ENCODE measurements at places on chromosomes 11 and 22.

DNA sequence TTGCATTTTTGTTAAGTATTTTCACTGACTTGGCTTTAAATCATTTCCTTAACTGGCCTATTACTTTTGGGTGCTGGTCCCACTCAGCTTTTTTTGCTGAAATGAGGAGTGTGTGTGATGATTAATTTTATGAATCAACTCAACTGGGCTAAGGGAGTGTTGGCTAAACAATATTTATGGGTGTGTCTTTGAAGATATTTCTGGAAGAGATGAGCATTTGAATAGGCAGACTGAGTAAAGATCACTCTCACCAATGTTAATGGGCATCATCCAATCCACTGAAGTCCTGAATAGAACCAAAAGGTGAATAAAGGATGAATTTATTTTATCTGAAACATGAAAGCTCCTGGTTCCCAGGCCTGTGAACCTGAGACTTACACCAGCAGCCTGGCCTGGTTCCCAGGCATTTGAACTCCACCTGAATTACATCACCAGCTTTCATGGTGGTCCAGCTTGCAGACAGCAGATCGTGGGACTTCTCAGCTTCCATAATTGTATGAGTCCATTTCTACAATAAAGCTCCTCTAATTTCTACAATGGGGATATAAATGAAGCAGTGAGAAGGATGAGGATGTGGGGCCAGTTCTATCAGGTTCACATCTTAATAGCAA lies 241.3 kb upstream of the ZC3H12C start:
- DNase-seq = no peak

DNA sequence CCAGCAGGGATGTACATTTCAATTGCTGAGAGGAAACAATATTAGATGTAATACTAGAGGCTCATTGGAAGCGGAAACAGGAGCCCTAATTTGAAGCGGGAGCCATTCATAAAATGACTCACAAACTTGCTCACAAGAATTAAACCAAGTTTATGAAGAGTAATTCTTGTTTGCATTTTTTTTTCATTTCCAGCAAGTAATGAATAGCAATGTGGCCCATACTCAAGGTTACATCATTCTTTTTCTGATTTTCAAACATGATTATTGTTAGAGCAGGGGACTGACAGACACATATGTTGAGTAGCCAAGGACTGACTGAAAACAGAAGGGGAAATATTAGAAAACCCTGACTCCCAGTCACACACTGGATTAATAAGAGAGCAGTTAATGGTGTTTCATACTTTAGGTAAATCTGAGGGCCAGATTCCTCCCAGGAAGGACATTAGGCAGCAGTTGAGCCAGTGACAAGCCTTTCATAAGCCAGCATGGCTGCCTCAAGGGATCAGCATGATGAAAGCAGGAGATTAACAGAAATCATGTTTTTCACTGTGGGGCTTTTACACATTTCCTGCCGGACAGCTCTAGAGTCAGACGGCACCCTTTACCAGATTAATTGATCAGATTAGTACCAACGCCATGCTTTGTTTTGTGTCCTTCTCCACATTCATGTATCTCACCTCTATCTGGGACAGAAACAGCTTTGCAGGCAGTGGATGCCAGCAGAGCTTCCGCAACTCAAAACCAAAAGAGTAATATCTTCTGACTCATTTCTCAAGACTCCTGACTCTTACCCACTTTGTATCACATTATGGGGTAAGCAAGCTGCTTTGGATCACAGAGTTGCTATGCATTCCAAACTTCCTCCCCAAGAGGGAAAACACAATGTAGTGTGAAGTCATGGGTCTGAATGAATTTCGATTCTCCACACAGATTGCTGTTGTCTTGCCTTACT lies 831.6 kb downstream of the KCNA4 start:
- no peak for DNase-seq

- DNase-seq = no peak
Observed at GRCh38 chr22:37026325-37026724, 6.8 kb downstream of the MPST start.

- DNase-seq = no peak
Observed at GRCh38 chr11:16792426-16792825, 54.0 kb downstream of the C11orf58 start.

DNA sequence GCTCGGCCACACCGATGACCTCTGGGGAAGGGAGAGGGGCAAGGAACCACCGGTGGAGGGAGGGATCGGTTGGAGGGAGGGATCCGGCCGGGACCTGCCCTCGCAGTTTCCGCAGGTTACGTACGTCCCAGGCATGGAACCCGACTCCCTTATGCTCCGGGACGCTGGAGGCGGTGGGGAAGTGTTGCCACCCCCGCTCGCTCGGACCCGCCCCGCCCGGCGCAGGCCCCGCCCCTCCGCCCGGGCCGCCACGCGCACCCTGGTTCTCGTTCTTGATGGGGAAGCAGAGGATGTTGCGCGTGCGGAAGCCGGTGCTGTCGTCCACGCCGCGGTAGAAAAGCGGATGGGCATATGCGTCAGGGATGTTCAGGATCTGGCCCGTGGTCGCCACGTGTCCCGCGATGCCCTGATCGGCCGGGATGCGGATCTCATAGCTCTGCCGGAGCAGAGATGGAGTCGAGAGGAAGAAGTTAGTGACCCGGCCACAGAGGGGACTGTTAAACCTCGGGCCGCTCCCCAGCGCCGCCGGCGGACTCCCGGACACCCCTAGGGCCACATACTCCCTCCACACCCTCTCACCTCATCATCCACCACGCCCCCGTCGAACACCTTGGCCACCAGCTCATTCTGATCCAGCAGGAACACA lies 89.8 kb downstream of the PDE2A start:
- DNase-seq = peak; percentile 53

DNA sequence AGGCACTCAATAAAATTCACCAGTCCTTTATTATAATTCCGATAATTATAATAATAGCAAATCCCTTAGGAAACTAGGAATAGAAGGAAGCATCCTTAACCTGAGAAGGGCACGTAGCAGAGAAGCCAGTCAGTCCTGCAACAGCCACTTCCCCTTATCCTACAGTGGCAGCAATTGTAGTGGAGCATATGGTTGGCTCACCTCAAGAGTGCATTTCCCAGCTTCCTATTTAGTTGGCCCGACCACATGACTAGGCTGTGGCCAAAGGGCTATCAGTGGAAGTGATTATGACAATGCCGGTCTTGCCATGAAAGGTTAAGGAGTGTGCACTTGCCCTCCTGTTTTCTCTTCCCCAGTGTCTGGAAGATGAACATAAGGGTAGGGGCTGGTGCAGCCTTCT lies 27.0 kb downstream of the TESMIN start:
- peak; percentile 85 for DNase-seq
